ENCODE measurements at places on chromosomes 1 and 21. TPM values are rescaled to one million over a fixed set of nuclear protein-coding genes. Genes with fewer than 3 reads are reported as not detected.
A peak's percentile ranks its signal among the peaks of the same experiment; 100 is the strongest.

SLC9C2 gene
- not detected for total RNA-seq

C1orf50 gene
- 13.1 TPM for total RNA-seq

CYP4Z1 gene
- total RNA-seq, result not detected

GRCh38 chr1:89911191-89911991, 83.5 kb upstream of the ZNF326 start:
- no peaks in the 10 kb centered on the region for H3K27me3 ChIP-seq
- DNase-seq, result no peak
- peak overlapping the region; percentile 92 for H3K27ac ChIP-seq
- H3K36me3 ChIP-seq, result no peaks in the 10 kb centered on the region
- H3K4me1 ChIP-seq, result peaks cover 62% of the 10 kb centered on the region

DNA sequence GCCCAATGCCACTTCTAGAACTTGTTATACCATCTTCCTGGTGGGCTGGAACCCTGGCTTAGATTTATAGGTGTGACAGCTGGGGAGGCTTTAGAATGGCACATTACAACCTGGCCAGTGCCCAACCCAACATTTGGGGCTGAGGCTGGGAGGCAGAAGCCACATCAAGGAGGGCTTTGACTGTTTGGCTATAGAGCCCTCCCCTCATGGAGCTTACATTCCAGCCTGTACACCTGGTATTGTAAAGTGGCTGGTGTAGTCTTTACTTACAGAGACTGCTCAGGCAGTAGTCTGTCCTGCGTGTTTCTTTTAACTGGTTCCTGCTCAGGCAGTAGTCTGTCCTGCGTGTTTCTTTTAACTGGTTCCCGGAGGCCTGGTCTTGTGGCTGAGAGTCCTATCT, 10.0 kb upstream of the SLC2A1 start:
- DNase-seq, result no peak
- no peaks in the 10 kb centered on the region for H3K27me3 ChIP-seq
- H3K27ac ChIP-seq, result no peak overlapping the region
- no peak overlapping the region for H3K4me3 ChIP-seq

GRCh38 chr1:157195521-157196244, 57.5 kb upstream of the ETV3 start:
- no peaks in the 10 kb centered on the region for H3K4me1 ChIP-seq
- H3K36me3 ChIP-seq, result no peaks in the 10 kb centered on the region
- no peak overlapping the region for H3K4me3 ChIP-seq
- no peak overlapping the region for H3K27ac ChIP-seq

DNA sequence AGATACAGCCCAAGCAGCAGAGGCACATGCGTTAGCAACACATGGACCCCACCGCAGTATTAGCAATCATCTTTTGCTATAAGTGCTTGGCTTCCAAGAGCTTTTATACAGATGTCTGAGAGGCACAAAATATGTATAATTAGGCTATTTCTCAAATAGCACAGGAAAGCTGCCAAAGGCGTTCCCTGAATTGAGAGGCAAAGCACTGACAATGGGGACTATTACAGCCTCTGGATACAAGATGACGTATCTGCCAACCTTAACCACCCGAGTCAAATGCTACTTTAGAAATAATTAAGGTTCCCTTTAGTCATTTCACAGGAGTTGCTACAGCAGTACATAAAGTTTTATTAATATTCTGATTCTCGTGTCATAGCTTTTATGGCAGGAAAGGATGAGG, 6.4 kb downstream of the STMN1 start:
- peaks cover 77% of the 10 kb centered on the region for H3K36me3 ChIP-seq
- no peak overlapping the region for H3K27ac ChIP-seq
- H3K4me1 ChIP-seq, result peaks cover 45% of the 10 kb centered on the region
- H3K4me3 ChIP-seq, result no peak overlapping the region

GRCh38 chr1:97202481-97203380, 481.1 kb downstream of the PTBP2 start:
- H3K36me3 ChIP-seq, result no peaks in the 10 kb centered on the region
- H3K4me1 ChIP-seq, result peaks cover 20% of the 10 kb centered on the region

- no peak overlapping the region for H3K27ac ChIP-seq
- no peaks in the 10 kb centered on the region for H3K36me3 ChIP-seq
- H3K4me1 ChIP-seq, result no peaks in the 10 kb centered on the region
- no peak overlapping the region for H3K4me3 ChIP-seq
Measured at GRCh38 chr1:43267291-43267805, 2.4 kb upstream of the TMEM125 start.

DNA sequence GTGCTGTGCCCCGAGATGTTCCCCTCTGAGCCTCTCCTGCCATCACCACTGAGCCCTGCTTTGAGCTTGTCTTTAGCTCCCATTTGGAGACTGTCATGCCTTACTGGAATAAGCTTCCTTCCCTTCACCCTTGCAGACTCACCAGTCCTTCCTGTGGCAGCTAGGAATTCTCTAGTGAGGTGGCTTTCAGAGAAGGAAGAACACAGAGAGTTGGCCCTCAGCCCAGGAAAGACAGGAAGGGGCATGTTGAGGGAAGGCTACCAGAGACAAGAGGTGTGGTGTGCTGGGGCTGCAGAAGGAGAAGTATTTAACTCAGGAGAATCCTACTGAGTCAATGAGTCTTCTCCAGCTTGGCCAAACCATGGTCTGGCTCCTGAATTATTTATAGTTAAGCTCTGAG, 76.3 kb downstream of the UCK2 start:
- H3K36me3 ChIP-seq, result peaks cover 39% of the 10 kb centered on the region
- no peak overlapping the region for H3K27ac ChIP-seq
- peaks cover 37% of the 10 kb centered on the region for H3K4me1 ChIP-seq
- peak; percentile 82 for DNase-seq

DNA sequence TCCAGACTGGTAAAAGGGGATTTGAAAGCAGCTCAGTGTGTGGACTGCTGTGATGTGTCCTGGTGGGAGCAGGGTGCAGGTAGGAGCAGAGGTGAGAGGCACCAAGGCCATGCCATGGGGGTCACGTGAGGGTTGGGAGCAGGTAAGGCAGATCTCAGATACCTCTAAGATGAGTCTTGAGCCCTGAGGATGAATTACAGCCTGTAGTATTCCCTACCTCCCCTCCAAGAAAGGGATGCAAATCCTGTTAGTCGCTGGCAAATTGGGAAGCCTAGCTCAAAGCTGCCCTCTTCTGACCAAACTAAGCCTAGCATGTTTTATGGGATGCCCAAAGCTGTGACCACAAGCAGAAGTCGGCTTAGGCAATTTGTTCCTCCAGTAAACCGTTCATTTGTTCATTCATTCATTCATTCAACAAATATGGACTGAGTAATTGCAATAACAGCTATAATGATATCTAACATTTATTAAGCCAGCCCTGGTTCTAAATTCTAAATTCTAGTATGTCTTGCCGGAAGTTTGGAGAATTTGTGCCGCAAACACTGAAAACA, 3.9 kb upstream of the NUAK2 start:
- no peaks in the 10 kb centered on the region for H3K4me1 ChIP-seq
- H3K36me3 ChIP-seq, result no peaks in the 10 kb centered on the region
- DNase-seq, result peak; percentile 72
- H3K4me3 ChIP-seq, result no peak overlapping the region
- H3K27me3 ChIP-seq, result peaks cover 9% of the 10 kb centered on the region

DNA sequence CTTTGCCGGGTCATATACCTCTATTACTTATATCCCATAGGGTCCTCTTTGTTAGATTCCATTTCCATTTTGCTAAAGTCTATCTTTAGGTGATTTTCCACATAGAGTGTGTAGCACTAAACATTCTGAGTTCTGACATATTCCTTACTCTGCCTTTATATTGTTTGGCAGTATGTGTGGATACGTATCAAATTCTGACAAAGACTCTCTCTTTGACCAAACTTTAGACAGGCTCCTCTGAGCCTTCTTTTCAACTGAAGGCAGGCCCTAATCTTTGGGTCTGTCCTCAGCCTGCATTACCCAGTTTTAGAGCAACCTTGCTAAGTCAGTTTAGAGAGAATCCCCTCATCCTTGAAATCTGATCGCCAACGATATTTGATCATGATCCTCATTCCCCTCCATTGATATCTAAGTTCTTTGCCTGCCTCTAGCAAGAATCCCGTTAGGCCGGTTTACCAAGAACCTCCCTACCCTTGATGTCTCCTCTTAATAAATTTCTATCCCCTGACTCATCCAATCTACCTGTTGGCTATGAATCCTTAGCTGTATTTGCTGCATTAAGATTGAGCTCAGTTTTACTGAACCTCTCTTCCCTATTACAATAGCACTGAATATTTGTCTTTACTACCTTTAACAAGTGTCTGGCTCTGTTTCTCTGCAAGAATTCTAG, 10.4 kb upstream of the PPT1 start:
- H3K27me3 ChIP-seq, result peaks cover 4% of the 10 kb centered on the region
- no peaks in the 10 kb centered on the region for H3K4me1 ChIP-seq
- H3K27ac ChIP-seq, result no peak overlapping the region

DNA sequence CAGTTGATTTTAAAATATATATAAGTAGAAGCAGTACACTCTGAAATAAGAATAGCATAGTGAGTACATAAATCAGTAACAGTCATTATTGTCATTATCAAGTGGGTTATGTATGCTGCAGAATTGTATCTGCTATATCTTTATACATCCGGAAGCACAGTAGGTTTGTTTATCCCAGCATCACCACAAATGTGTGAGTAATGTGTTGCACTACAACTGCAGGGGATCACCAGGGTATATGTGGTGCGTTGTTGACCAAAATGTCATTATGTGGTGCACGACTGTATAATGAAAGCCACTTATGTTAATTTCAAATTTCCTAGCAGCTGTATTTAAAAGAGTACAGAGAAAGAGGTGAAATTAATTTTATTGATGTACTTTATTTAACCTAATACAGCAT, 87.7 kb upstream of the GADD45A start:
- DNase-seq, result no peak
- H3K27ac ChIP-seq, result no peak overlapping the region
- no peak overlapping the region for H3K4me3 ChIP-seq
- H3K4me1 ChIP-seq, result no peaks in the 10 kb centered on the region
- H3K36me3 ChIP-seq, result no peaks in the 10 kb centered on the region
- no peaks in the 10 kb centered on the region for H3K27me3 ChIP-seq

- no peaks in the 10 kb centered on the region for H3K36me3 ChIP-seq
- H3K27me3 ChIP-seq, result no peaks in the 10 kb centered on the region
- H3K4me3 ChIP-seq, result no peak overlapping the region
- no peaks in the 10 kb centered on the region for H3K4me1 ChIP-seq
- no peak for DNase-seq
- H3K27ac ChIP-seq, result no peak overlapping the region
Measured at GRCh38 chr1:89609781-89610456, 23.0 kb upstream of the LRRC8C start.

- DNase-seq, result peak; percentile 94
- H3K27ac ChIP-seq, result peak overlapping the region; percentile 87
- peak overlapping the region; percentile 52 for H3K4me3 ChIP-seq
- H3K27me3 ChIP-seq, result no peaks in the 10 kb centered on the region
- H3K4me1 ChIP-seq, result peaks cover 38% of the 10 kb centered on the region
Measured at GRCh38 chr1:2189459-2190425, 4.8 kb downstream of the FAAP20 start.

DNA sequence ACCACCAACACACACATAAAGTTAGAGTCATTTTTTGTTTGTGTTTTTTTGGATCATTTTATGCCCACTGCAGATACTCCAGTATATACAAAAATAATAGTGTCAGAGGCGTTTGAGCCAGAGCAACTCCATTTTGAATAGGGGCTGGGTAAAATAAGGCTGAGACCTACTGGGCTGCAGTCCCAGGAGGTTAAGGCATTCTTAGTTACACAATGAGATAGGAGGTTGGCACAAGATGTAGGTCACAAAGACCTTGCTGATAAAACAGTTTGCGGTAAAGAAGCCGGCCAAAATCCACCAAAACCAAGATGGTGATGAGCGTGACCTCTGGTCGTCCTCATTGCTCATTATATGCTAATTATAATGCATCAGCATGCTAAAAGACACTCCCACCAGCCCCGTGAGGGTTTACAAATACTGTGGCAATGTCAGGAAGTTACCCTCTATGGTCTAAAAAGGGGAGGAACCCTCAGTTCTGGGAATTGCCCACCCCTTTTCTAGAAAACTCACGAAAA, 40.6 kb downstream of the GJA5 start:
- H3K4me1 ChIP-seq, result no peaks in the 10 kb centered on the region
- H3K27me3 ChIP-seq, result no peaks in the 10 kb centered on the region
- DNase-seq, result no peak

DNA sequence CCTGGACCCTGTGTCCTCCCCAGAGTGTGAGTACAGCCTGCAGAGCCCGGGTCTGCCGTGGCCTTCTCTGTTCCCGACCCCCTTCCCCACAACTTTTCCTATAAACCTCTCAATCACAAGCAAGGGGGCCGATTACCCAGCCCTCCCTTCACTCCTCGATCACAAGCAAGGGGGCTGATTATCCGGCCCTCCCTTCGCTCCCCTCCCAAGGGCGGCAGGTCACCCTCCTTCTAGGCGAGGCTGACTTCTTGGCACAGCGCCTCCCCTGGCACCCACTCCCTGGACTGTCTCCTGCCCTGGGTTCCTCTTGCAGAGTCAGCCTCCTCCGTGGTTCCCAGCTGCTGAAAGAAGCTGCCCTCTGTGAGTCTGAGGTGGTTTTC, 12.3 kb upstream of the LDLRAP1 start:
- no peaks in the 10 kb centered on the region for H3K4me1 ChIP-seq
- H3K27ac ChIP-seq, result no peak overlapping the region
- H3K27me3 ChIP-seq, result no peaks in the 10 kb centered on the region

GRCh38 chr1:243851257-243851756, 1.3 kb upstream of the AKT3 start:
- peak overlapping the region; percentile 50 for H3K4me3 ChIP-seq
- no peaks in the 10 kb centered on the region for H3K4me1 ChIP-seq
- peak overlapping the region; percentile 65 for H3K27ac ChIP-seq
- DNase-seq, result peak; percentile 17

GRCh38 chr21:46058431-46059145, 39.3 kb upstream of the COL6A2 start:
- H3K27me3 ChIP-seq, result no peaks in the 10 kb centered on the region
- no peak overlapping the region for H3K4me3 ChIP-seq
- H3K36me3 ChIP-seq, result no peaks in the 10 kb centered on the region
- no peak for DNase-seq
- H3K27ac ChIP-seq, result no peak overlapping the region
- no peaks in the 10 kb centered on the region for H3K4me1 ChIP-seq

GRCh38 chr1:54807756-54808155, 6.6 kb upstream of the TTC22 start:
- H3K4me1 ChIP-seq, result no peaks in the 10 kb centered on the region
- H3K27ac ChIP-seq, result no peak overlapping the region
- no peak overlapping the region for H3K4me3 ChIP-seq
- H3K27me3 ChIP-seq, result no peaks in the 10 kb centered on the region

- peak; percentile 77 for DNase-seq
- H3K27me3 ChIP-seq, result no peaks in the 10 kb centered on the region
- no peak overlapping the region for H3K4me3 ChIP-seq
- H3K4me1 ChIP-seq, result peaks cover 14% of the 10 kb centered on the region
- no peak overlapping the region for H3K27ac ChIP-seq
- H3K36me3 ChIP-seq, result no peaks in the 10 kb centered on the region
Measured at GRCh38 chr1:9922342-9922741, 12.3 kb upstream of the CTNNBIP1 start.

DNA sequence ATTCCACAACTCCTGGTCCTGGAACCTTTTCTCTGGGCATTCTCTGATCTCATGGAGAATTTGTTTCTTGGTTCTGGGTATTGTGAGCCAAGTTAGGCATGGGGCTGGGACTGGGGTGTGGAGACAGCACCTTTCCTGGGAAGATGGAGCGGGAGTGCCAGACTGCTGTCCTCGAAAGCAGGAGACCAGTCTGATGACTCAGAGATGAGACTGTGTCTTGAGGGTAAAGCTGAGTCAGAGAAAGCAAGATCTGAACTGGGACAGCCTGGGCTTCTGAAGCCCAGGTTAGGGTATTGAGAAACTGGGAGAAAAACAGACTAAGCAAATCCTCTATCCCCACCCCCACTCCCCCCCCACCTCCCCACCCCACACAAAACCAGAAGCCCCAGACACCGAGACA, 2.2 kb upstream of the KANK4 start:
- no peak overlapping the region for H3K4me3 ChIP-seq
- DNase-seq, result no peak

GRCh38 chr1:21574466-21575151, 65.4 kb downstream of the ALPL start:
- no peak overlapping the region for H3K4me3 ChIP-seq
- no peaks in the 10 kb centered on the region for H3K36me3 ChIP-seq
- no peaks in the 10 kb centered on the region for H3K27me3 ChIP-seq
- peak; percentile 46 for DNase-seq

Measured in A673 (cell line).